ENCODE measurements at places on chromosomes 3 and 15. TPM values are rescaled to one million over a fixed set of nuclear protein-coding genes. Genes with fewer than 3 reads are reported as not detected.

DNA sequence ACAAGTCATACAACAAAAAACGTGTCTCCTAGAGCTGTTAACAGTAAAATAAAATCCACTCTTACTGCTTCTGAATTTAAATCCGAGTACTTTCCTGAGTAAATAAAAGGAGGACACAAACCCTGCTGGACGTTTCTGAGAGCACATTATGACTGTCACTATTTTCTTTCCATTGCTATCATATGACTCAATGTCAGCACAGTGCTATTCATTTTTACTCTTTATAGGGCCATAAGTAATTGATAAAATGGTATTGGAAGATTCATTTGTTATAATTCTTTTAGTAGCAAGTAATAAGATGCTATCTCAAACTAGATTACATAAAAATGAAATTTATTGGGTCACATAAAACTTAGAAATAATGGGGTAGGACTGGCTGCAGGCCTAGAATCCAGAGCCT lies 68.6 kb downstream of the ALCAM start:
- no peaks in the 10 kb centered on the region for H3K36me3 ChIP-seq
- peaks cover 3% of the 10 kb centered on the region for H3K27me3 ChIP-seq
- no peak overlapping the region for H3K27ac ChIP-seq

The NANOGP8 gene
- total RNA-seq = 0.40 TPM

The TUSC7 gene
- not detected for total RNA-seq

The SMCO1 gene
- total RNA-seq = not detected

The CD96 gene
- 0.72 TPM for total RNA-seq

- H3K36me3 ChIP-seq = no peaks in the 10 kb centered on the region
- H3K27me3 ChIP-seq = no peaks in the 10 kb centered on the region
- H3K27ac ChIP-seq = no peak overlapping the region
- H3K4me1 ChIP-seq = peaks cover 3% of the 10 kb centered on the region
- DNase-seq = no peak
Measured at GRCh38 chr3:142960322-142960850, 3.1 kb downstream of the PAQR9 start.

The FSD2 gene
- not detected for total RNA-seq

GRCh38 chr15:26773067-26773877 lies 406 bp upstream of the GABRB3 start:
- peaks cover 8% of the 10 kb centered on the region for H3K4me1 ChIP-seq
- no peak overlapping the region for H3K27ac ChIP-seq
- peak; percentile 73 for DNase-seq

GRCh38 chr15:42121682-42122081 lies 27.3 kb upstream of the PLA2G4D start:
- no peaks in the 10 kb centered on the region for H3K27me3 ChIP-seq
- H3K4me3 ChIP-seq = no peak overlapping the region
- DNase-seq = no peak
- H3K36me3 ChIP-seq = no peaks in the 10 kb centered on the region
- no peak overlapping the region for H3K27ac ChIP-seq
- no peaks in the 10 kb centered on the region for H3K4me1 ChIP-seq

The CHRNA7 gene
- total RNA-seq = 4.5 TPM

DNA sequence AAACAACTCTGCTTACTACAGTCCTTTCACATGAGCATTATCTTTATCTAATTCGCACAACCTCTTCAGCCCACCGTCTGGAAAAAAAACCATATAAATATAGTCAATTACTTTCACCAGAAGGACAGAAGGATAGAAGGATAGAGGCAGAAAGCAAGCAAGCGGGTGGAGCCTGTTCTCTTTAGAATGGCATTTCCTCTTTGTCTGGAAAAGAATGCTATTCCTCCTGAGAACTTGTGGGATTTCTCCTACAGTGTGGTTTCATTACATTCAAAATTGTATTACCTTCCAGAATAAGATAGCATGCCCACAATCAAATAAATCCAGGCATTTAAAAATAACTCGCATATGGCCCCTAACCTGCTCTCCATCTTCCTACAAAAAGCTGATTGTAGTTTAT lies 23.1 kb downstream of the SLC30A4 start:
- no peaks in the 10 kb centered on the region for H3K27me3 ChIP-seq
- no peak overlapping the region for H3K4me3 ChIP-seq
- no peak overlapping the region for H3K27ac ChIP-seq

DNA sequence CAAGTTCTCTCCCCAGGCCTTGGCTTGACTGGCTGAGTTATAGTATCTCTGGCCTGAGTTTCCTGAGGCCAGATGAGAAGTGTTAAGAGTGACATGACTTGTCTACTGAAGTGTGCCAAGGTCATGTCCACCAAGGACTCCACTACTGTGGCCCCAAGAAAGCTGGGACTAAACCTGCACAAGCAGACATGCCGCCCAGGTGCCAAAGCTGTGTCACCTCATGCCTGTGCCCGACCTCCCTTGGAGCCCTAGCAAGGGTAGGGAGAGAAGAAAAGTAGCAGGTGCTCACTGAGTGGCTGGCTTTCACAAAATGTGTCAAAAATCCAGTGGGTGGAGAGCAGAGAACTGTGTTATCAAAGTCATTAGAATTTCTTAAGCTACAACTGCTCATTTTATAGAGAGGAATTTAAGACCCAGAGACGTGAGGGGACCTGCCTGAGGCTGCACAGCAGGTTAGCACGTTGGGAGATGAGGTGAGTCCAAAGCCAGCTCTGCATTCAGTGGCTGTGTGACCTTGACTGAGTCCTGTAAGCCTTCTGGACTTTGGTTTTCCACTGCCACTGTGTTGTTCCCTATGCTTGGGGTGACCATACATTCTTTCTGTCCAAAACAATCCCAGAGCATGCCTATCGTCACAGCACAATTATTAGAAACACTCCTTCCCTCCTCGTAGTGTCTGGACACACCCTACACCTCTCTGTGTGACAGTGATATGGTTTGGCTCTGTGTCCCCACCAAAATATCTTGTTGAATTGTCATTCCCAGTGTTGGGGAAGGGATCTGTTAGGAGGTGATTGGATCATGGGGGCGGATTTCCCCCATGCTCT lies 5.0 kb upstream of the LYSMD4 start:
- no peaks in the 10 kb centered on the region for H3K36me3 ChIP-seq
- H3K4me1 ChIP-seq = no peaks in the 10 kb centered on the region
- H3K27me3 ChIP-seq = no peaks in the 10 kb centered on the region
- DNase-seq = no peak
- H3K4me3 ChIP-seq = no peak overlapping the region
- H3K27ac ChIP-seq = no peak overlapping the region

The ZNF639 gene
- total RNA-seq = 37.0 TPM

DNA sequence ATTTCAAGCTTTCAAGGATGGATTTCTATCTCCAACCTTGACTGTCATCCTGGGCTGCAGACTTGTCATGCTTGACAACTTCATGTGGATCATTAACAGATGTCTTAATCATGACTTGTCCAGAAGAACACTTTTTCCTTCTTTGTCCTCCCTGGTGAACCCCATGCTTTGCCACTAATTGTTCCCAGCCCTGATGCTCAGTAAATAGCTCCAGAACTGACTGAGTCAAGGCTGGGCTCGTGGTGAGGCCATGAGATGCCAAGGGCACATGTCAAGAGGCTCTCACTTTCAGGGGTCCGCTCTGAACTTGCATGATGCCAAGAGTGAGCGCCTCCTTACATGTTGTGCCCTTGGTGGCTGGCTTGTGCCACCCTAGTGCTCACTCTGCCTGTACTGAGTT lies 48.9 kb upstream of the KY start:
- no peaks in the 10 kb centered on the region for H3K36me3 ChIP-seq
- no peak for DNase-seq
- no peak overlapping the region for H3K4me3 ChIP-seq
- H3K27me3 ChIP-seq = no peaks in the 10 kb centered on the region

The PDZRN3 gene
- total RNA-seq = 117 TPM

- no peaks in the 10 kb centered on the region for H3K4me1 ChIP-seq
- no peak for DNase-seq
- no peak overlapping the region for H3K4me3 ChIP-seq
- H3K27ac ChIP-seq = no peak overlapping the region
- no peaks in the 10 kb centered on the region for H3K36me3 ChIP-seq
Measured at GRCh38 chr3:105729667-105730066, 139.1 kb downstream of the CBLB start.

The SYNPR gene
- total RNA-seq = not detected

- no peak overlapping the region for H3K27ac ChIP-seq
- no peaks in the 10 kb centered on the region for H3K36me3 ChIP-seq
- no peaks in the 10 kb centered on the region for H3K27me3 ChIP-seq
- DNase-seq = no peak
Measured at GRCh38 chr3:57942872-57943283, 65.3 kb upstream of the FLNB start.

DNA sequence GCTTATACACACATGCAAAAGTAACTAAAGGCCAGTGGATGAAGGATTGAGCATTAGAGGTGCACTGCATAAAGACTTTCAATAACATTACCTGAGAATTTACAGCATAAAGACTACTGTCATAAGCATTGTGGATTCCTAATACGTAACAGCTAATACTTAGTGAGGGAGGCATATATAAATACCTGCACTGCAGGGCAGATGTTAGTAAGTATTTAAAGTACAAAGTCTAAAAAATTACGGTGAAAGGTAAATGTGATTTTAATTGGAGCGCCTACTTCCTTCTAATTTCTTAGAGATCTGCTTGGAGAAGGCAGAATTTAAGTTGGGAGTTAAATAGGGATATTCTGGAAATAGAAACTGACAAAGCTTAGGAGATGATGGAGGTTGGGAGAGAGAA lies 25.4 kb upstream of the TRPM7 start:
- no peaks in the 10 kb centered on the region for H3K36me3 ChIP-seq
- H3K4me1 ChIP-seq = no peaks in the 10 kb centered on the region
- no peaks in the 10 kb centered on the region for H3K27me3 ChIP-seq

- DNase-seq = no peak
- no peak overlapping the region for H3K4me3 ChIP-seq
- no peaks in the 10 kb centered on the region for H3K27me3 ChIP-seq
- H3K36me3 ChIP-seq = no peaks in the 10 kb centered on the region
- H3K27ac ChIP-seq = peak overlapping the region; percentile 40
Measured at GRCh38 chr3:41653571-41654239, 308.2 kb downstream of the ULK4 start.

- no peaks in the 10 kb centered on the region for H3K27me3 ChIP-seq
- H3K36me3 ChIP-seq = no peaks in the 10 kb centered on the region
- H3K4me1 ChIP-seq = no peaks in the 10 kb centered on the region
- H3K4me3 ChIP-seq = peak overlapping the region; percentile 83
Measured at GRCh38 chr15:22786868-22787698, 639 bp downstream of the NIPA1 start.

- no peak overlapping the region for H3K4me3 ChIP-seq
- DNase-seq = peak; percentile 18
- H3K27me3 ChIP-seq = no peaks in the 10 kb centered on the region
- H3K27ac ChIP-seq = no peak overlapping the region
- H3K4me1 ChIP-seq = peaks cover 3% of the 10 kb centered on the region
Measured at GRCh38 chr15:48282216-48282615, 49.0 kb upstream of the DUT start.
